ENCODE measurements at places on chromosomes 6 and 20. TPM values are rescaled to one million over a fixed set of nuclear protein-coding genes. Genes with fewer than 3 reads are reported as not detected.

DNA sequence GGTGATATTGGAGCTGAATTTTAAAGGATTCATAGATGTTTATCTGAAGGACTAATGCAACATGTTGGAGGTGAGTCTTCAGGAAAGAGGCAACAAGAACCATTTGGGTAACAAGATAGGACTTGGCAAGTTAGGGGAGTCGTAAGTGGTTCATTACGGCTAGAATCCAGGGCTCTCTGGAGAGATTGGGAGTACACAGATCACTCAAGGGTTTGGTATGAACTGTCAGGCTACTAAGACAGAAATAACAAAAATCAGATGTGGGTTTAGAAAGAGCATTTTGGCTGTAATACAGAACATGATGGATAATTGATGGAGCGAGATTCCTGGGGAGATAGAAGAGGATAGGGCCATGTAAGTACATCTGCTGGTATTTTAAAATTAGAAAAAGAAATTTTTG, 86.3 kb upstream of the ESR1 start:
- no peaks in the 10 kb centered on the region for H3K36me3 ChIP-seq
- H3K27me3 ChIP-seq = no peaks in the 10 kb centered on the region
- DNase-seq = no peak
- H3K4me1 ChIP-seq = peaks cover 5% of the 10 kb centered on the region
- no peak overlapping the region for H3K4me3 ChIP-seq
- H3K27ac ChIP-seq = no peak overlapping the region

GRCh38 chr20:36167902-36168503, 13.5 kb downstream of the EPB41L1 start:
- H3K36me3 ChIP-seq = no peaks in the 10 kb centered on the region
- no peak for DNase-seq
- H3K4me1 ChIP-seq = no peaks in the 10 kb centered on the region
- no peak overlapping the region for H3K4me3 ChIP-seq
- no peak overlapping the region for H3K27ac ChIP-seq

- peaks cover 35% of the 10 kb centered on the region for H3K36me3 ChIP-seq
- no peak overlapping the region for H3K27ac ChIP-seq
- no peak overlapping the region for H3K4me3 ChIP-seq
- DNase-seq = no peak
- no peaks in the 10 kb centered on the region for H3K27me3 ChIP-seq
Observed at GRCh38 chr6:32168807-32169591, 4.6 kb downstream of the EGFL8 start.

GRCh38 chr6:91097364-91097763, 510.5 kb upstream of the MAP3K7 start:
- no peak overlapping the region for H3K27ac ChIP-seq
- no peak overlapping the region for H3K4me3 ChIP-seq
- no peaks in the 10 kb centered on the region for H3K27me3 ChIP-seq
- H3K4me1 ChIP-seq = no peaks in the 10 kb centered on the region
- no peaks in the 10 kb centered on the region for H3K36me3 ChIP-seq

ANGPT4 gene
- 0.06 TPM for total RNA-seq

CCN5 gene
- not detected for total RNA-seq

GRCh38 chr6:58113960-58114359, 796.5 kb downstream of the PRIM2 start:
- no peaks in the 10 kb centered on the region for H3K36me3 ChIP-seq
- no peak for DNase-seq
- H3K27ac ChIP-seq = no peak overlapping the region

- peaks cover 9% of the 10 kb centered on the region for H3K36me3 ChIP-seq
- DNase-seq = no peak
- H3K27ac ChIP-seq = no peak overlapping the region
- no peaks in the 10 kb centered on the region for H3K27me3 ChIP-seq
Observed at GRCh38 chr20:34618676-34619075, 58.2 kb downstream of the PIGU start.

DNA sequence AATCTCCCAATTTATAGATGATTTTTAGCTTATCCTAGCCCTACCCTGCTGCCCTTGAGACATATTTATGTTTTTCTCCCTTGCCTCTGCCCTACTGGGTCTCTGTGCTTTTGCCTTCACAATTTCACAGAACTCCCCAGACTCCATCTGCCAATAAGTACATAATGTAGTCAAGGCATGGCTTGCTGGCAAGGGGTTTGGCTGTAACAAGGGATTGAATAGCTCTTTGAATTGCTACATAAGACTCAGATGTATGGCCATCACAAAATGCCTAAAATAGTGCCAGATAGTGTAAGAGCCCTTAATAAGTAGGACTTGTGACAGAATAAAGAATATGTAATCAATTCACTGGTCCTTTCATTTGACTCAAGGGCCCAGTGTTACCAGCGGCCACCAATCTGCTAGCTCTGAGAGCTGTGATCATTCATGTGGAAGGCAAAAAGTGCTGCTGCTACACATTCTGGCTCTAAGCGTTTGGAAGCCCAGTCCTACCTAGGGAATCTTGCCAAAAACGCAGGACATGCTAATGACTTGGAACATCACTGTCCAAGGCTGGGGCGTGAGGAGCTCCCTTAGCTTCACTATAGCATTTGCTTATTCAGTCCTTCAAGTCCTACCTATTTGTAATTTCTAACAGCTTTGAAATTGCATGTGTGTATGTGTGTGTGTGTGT, 20.5 kb downstream of the CLVS2 start:
- H3K4me1 ChIP-seq = no peaks in the 10 kb centered on the region
- H3K4me3 ChIP-seq = no peak overlapping the region
- no peaks in the 10 kb centered on the region for H3K36me3 ChIP-seq
- no peak overlapping the region for H3K27ac ChIP-seq

- DNase-seq = no peak
- no peak overlapping the region for H3K27ac ChIP-seq
- H3K27me3 ChIP-seq = no peaks in the 10 kb centered on the region
Observed at GRCh38 chr20:32707691-32708581, 34.2 kb upstream of the C20orf203 start.
